ENCODE measurements at places on chromosomes 6 and 20.
A peak's percentile ranks its signal among the peaks of the same experiment; 100 is the strongest.

- DNase-seq = no peak
Measured at GRCh38 chr6:126475449-126475848, 135.5 kb downstream of the CENPW start.

DNA sequence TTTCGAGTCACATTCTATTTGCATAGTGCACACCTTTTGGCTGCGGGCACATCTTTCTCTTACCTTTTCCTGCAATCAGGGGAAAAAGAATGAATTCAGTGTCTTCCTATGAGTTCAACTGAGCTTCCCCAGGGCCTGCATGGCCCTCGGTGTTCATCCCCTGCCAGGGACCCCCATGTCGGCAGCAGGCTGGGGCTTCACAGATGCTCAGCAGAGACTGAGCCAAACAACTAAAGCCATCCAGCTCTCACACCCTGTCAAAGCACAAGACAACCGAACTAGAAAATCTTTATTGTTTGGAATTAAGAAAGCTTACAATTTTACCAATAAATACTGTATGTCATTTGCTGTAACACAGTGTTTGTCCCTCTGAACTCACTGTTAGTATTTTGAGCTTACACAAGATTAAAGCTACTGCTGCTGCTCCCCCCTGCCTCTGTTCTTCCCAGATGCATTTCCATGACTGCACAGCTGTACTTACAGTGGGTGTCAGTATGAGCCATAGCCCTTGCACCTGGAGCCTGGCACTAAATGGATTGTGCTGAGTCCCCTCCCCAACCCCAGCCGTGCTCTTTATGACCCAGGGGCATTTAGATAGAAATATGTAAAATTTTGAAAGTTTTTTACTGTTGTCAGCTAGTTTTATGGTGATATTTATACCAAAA, 205.8 kb downstream of the TMEM242 start:
- no peak for DNase-seq

DNA sequence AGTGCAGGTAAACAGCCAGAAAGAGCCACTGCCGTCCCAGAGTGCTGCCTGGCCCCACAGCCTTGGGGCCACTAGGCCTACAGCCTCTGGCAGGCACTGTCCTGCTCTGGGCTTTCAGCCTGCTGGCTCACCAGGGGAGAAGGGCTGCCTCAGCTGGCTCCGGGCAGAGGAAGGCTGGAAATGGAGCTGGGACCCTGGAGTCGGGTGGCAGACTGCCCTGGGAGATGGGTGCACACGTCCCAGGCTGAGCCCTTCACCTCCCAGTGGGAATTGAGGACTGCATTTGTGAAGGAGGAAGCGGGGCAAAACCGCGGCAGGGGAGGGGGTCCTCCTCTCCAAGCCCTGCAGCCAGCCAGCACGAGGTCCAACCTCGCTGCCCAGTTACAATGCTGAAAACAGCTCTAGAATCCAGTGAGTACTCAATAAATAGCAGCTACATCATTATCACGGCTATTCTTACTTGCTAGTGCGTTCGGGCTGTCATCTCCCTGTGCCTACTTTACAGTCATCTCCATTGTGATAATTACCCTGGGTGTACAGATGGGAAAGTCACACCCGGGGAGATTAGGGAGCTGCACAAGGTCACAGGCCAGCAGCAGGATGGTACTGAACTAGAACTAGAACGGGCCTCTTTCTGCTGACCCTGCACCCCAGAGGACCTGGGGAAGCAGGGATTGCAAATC, 13.1 kb downstream of the ACSS1 start:
- no peak for DNase-seq

DNA sequence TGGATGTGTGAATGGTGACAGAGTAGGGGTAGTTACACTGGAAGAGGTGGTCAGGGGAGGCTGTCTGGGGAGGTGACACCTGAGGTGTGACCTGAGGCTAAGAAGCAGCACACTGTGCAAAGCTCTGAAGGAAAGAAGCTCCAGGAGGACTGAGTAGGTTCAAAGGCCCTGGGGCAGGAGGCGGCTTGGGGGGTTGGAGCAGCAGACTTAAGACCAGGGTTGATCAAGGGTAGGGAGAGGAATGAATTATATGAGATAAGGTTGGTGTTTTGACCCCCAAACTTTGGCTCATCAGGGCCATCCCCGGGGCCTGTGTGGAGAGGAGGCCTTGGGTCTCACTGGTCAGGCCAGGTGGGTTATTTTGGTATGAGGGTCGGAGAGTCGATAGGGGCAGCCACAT, 166.1 kb downstream of the GRM4 start:
- no peak for DNase-seq

DNA sequence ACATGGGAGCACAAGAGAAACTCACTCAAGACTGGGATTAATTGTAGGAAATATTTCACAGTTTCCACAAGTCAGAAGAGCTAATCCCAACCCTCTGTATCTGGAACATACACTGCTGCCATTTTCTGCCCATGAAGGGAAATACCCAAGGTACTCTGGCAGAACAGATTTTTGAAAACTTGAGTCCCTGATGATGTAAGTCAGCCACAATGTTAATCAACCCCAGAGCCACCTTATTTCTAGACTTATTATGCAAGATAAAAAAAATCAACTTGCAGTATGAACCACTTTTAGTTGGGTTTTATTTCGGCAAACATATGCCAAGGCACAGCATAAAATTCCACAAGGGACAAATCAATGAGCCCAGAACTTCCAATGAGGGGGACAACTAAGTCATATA, 141.5 kb downstream of the LY86 start:
- DNase-seq = no peak

DNA sequence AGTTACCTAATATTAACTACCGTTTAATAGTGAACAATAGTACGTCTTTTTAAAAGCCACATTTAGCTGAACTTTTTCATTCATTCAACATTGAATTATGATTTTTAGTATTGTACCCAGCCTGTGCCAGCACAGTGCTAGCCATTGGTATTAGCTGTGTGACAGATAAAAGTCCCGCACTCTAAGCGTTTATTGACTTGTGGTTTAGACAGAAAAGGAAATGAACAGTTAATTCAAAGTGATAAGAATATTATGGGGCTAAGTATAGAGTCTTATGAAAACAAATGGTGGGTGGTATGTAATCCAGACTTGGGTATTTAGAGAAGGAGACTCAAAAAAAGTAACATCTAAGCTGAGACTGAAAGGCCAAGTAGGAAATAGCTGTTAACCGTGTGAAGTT, 202.3 kb downstream of the RPS12 start:
- no peak for DNase-seq

DNA sequence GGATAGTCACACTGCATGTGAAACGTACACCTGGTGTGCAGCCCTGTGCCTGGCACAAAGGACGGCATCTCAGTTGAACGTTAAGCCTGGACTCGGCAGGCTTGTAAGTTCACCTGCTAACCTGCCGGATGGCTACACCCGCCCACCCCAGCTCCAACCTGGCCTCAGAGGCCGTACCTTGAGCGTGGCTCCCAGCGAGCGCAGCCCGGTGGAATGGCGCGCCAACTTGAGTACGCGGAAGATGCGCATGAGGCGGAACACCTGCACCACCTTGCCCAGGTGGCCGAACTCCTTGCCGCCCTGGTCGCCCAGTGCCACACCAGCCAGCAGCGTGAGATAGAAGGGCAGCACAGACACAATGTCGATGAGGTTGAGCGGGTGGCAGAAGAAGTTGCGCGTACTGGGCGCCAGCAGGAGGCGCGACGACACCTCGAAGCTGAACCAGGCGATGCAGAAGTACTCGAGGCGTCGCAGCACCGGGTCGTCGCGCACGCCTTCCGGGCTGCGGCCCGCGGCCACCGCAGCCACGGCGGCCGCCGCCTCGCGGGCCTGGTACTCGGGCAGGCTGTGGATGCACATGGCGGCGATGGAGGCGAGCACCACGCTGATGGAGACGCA, 3.3 kb downstream of the KCNS1 start:
- DNase-seq = no peak

DNA sequence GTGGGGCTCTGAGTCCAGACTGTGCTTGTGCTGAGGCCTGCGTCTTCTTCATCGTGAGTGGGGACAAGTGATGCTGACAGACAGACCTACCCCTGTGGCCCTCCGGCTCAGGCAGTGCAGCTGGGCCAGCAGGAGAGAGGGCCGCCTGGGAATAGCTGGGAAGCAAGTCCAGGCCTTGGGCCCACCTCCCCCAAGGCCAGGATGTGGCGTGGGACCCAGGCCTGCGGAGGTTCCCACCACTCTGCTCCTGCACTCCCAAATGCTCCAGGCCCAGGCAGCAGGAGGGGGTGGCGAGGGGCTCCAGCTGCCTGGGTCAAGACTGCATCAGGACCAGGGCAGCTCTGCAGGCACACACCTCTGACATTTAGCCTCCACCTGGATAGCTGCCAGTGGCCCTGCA, 38.3 kb downstream of the DAAM2 start:
- DNase-seq = no peak

GRCh38 chr6:100228437-100228833, 234.4 kb upstream of the MCHR2 start:
- no peak for DNase-seq

GRCh38 chr6:3233904-3234303, 6.5 kb upstream of the TUBB2B start:
- no peak for DNase-seq

DNA sequence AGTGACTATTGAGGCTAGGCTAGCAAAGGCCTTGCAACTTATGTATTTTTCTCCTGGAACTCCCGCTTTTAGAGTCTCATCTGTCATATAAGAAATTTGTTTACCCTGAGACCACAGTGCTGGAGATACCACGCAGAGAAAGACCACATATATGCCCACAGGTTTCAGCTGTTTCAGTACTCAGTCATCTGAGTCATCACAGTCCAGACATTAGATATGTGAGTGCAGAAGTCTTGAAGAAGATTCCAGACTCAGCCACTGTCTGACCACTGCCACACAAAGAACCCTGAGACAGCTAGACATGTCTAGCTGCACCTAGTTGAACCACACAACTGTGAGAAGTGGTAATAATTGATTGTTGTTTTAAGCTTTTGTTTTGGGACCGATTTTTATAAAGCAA, 648.3 kb downstream of the EPM2A start:
- no peak for DNase-seq

GRCh38 chr6:144718431-144718830, 433.3 kb downstream of the UTRN start:
- no peak for DNase-seq

GRCh38 chr20:46509523-46509922, 3.8 kb downstream of the ZNF334 start:
- no peak for DNase-seq

- no peak for DNase-seq
Measured at GRCh38 chr6:112831022-112831421, 483.9 kb downstream of the RFPL4B start.

DNA sequence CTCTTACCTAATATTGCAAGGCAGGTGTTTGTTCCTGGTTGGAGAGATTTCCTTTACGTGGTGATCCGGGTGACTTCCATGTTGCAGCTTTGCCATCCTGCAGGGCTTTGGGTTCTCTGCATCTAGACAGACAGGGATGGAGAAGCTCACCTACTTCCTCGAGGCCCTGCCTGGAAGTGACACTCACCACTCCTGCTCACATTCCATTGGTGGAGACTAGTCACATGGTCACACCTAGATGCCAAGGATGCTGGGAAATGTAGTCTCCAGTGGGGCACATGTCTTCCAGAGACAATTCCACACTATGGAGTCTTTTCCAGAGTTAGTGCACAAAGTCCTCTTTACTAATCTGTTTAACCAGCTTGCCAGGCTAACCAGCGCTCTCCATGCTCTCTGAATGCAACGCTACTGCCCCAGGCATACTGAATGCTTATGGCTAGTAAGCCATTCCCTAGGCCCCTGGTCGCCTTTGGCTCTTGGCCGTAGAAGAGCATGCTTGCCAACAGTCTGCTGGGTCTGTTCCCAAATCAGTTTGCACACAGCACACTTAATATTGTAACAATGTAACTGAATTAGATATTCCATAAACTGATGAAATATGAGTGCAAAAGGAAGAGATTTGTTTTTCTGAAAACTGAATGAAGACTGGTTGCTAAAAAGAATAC, 6.7 kb upstream of the KCNK15 start:
- peak; percentile 41 for DNase-seq

DNA sequence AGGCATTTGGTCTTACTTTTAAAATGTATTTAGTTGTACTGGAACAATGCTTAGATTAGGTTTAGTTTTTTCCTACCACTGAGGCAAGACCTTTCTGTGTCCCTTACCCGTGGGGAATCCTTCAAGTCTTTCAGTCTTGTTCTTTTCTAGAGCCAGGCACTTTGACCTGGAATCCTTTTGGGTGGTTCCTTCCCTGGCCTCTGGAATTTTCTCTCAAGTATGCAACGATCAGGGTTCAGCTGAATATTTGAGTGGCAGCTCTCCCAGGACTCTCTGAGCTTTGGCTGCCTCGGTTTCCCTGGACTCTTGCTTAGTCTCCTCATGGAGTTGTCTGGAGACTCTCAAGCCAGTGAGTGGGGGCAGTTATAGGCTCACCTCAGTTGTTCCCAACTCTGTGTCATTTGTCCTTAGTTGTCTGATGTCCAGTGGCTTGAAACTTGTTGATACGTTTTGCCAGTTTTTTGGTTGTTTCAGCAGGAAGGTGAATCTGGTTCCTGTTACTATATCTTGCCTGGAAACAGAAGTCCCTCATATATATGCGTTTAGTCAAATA, 118.1 kb downstream of the QKI start:
- no peak for DNase-seq

GRCh38 chr6:19368511-19368910, 468.7 kb upstream of the ID4 start:
- DNase-seq = no peak

DNA sequence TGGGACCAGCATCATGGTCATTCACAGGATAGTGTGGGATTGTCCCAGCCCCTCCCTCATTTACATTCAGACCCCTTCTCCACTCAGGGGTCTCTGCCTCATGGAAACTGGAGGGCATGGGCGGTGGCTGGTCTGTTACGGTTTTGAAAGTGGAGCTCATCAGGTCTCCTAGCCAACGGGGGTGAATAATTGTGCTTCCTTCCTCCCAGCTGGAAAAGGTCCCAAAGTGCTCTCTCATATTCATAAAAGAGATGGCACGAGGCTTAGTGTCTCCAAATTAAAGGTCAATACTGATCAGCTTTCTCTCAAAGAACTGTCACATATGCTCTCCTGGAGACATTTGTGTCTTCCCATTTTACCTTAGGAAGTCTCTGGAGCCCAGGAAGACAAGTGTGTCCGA, 19.9 kb downstream of the JARID2 start:
- no peak for DNase-seq

- peak; percentile 30 for DNase-seq
Measured at GRCh38 chr6:37819802-37820717, 533 bp downstream of the ZFAND3 start.

DNA sequence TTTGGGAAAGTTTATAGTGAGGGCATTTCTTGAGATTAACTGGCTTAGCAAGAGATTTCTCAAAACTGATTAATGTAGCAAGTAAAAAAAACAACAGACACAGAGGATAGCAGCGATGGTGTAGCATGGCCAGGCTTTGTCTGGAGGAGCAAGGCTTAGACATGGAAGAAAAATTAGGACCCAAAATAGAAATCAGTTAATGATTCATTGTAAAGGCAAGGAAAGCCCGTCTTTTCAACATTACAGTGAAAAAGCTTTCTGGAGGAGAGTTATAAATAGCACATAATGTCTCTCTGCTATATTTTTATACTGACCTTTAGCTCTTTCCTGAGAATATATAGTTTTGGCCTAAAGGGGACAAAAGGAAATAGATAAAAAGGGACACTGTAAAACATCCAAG, 45.1 kb downstream of the FNDC1 start:
- no peak for DNase-seq

- no peak for DNase-seq
Measured at GRCh38 chr6:154458565-154459470, 51.7 kb downstream of the CNKSR3 start.

All from CD4-positive, alpha-beta T cell treated with Interleukin-6 at 100 ng/mL for 8 hours (primary cell).